ENCODE measurements at places on chromosomes 11 and 22.

DNA sequence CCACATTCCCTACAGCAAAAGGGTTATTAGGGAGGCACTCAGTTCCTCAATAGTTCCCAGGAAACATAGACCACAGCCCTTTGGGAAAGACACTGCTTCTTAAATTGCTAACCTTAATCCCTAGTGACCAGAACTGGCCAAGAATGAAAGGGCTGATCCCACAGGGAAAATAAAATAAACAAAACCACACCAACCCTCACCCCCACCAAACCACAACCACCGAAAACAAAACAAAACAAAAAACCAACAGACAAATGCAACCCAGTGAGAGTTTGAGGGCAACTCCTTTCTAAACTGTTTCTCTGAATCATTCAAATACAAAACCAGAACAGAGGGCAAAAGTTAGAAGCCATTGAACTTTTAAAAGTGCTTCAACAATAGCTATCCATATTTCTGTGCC lies 57.2 kb downstream of the NAV2 start:
- peak; percentile 8 for DNase-seq

DNA sequence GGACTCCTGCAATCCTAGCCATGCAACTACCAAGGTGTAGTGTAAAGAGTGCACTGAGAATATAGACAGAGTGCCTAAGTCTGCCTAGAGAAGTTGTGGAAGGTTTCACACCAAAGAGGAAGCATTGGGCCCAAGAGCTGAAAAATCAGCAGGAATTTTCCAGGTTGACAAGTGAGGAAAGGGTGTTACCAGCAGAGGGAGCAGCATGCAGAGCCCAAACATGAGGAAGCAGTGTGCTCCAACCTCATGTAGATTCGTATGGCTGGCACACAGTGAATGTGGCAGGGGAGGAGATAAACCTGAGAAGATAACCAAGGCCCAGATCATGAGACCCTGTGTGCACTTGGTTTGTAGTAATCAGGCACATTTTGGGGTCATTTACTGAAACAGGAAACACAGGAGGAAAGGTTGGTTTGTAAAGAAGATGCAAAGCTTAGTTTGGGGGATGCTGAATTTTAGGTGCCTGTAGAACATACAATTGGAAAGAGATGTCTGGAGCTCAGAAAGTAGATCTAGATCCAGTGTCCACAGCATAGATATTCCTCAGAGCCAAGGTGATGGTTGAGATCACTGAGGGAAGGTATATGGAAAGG lies 1.7 kb downstream of the HPX start:
- peak; percentile 23 for DNase-seq

- DNase-seq: no peak
These were observed 139.5 kb upstream of the CADM1 start for GRCh38 chr11:115643549-115644270.

DNA sequence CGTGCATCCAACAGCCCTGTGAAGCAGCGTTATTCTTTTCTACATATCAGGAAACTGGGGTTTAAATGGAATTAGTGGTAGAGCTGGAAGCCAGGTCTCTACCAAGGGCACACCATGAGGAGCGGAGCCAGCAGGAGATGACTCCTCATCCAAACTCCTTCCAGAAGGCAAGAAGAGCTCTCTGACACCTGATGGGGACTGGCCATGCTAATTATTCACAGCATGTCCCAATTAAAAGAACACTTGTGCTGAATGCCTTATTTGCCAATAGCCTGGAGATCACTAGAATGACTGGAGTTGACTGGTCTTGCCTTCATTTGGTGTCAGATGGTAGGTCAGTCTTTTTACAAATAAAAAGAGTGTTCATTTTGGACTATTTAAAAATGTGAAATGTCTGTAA lies 32.9 kb upstream of the SLN start:
- no peak for DNase-seq

DNA sequence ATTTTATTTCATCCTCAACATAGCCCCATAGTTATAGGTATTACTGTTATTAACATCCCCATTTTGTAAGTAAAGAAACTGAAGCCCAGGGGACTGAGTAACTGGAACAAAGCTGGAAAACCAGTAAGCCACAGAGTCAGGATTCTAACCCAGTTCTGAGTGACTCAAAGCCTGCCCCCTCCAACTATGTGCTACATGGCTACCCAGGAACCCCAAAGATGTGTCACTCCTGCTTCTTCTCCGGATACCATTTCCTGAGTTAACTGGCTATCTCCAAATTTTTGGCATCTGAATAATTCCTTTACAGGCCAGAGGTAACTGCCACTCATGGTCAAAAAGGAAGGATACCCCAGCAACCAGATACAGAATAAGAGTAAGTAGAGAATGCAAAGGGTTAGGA lies 43.6 kb downstream of the TENM4 start:
- no peak for DNase-seq

GRCh38 chr11:64475145-64475544 lies 115.9 kb upstream of the SLC22A12 start:
- DNase-seq: no peak

DNA sequence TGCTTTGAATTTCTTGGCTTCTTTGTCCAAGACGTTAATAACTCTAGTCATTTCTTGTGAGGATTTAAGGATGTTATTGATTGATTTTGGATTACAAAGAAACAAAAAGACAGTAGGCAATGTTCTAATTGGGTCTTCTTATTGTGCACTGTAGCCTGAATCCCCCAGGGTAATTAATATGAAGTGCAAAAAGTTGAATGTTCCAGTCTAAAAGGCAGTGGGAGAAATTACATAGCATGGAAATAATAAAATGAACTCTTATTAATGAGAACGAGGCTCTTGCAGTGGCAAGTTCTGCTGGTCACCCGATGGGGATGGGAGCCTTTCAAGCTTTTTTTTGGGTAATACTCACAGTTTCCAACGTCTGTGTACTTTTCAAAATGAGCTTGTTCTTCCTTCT lies 45.6 kb downstream of the UBASH3B start:
- no peak for DNase-seq

GRCh38 chr11:71396548-71397123 lies 51.6 kb downstream of the DHCR7 start:
- DNase-seq: no peak

GRCh38 chr11:87353771-87354345 lies 316.1 kb downstream of the TMEM135 start:
- DNase-seq: no peak

DNA sequence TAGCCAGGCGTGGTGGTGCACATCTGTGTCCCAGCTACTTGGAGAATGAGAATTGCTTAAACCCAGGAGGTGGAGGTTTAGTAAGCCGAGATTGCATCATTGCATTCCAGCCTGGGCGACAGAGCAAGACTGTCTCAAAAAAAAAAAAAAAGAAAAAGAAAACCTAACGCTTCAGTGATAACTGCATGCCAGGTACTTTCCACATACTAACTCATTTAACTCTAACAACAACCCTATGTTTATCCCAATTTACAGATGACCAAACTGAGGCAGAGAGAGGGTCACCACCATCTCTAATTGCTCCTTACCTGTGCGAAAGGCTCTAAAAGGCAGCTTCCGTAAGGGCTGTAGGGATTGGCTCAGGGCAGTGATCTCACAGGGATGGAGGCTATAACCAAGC lies 11.6 kb downstream of the PISD start:
- no peak for DNase-seq

DNA sequence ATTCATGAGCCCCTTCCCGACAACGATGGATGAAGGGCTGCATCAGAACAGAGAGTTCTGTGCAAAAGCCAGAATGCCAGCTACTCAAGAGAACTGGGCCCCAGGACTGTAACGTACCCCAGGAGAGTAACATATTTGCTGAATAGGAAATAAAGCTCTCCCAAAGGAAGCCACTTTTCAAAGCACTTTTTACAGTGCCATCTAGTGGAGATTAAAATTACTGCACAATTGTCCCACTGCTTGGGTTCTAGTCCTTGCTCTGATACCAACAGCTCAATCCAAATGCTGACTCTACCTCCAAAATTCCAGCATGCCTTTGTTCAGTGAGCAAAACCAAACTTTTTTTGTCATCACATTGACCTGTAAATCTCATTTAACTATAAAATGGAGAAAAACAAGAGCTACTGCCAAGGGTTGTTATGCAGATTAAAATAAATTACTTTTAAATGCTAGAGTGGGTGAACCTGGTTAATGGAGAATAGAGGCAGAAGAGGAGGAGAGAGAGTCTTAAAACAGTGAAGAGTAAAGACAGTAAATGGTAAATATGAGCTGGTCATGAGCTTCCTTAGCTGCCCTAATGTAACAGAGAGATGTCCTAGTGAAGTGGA lies 87.6 kb upstream of the FSHB start:
- DNase-seq: no peak

DNA sequence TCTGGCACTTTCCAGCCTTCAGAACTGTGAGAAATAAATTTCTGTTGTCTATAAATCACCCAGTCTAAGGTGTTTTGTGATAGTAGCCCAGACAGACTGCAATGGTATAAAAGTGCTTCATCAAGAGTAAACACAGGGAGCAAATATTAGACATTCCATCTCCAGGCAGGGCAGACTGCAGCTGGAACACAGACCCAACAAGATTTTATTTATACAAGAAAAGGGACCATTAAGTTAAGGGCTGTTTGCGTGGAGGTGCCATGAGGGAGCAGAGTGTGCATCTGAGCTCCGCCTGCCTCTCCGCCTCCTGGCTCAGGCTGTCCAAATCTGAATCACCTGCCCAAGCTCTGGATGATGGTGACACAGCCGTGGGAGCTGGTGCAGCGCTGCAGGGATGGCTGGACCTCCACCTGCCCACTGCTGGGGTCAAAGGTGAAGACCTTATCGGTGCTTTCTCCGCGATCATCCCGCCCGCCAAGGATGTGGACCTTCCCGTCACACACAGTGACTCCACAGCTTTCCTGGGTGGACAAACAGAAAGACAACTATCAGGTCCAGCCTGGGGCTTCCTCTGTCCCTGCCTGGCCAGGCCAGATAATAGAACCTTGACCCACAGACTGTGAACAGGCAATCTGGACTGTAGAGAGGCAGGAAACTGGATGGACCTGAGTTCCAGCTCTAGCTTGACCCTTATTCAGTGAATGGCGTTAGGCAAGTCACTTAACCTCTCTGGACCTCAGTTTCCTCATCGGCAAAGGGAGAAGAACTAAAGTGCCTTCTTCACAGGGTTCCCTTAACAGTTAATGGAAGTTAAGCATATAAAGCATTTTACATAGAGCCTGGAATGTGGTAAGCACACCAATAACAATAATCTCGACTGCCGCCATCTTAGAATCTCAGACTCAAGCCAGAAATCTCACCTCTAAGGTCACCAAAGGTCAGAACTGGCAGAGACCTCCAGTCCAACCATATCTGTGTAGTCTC lies 10.5 kb downstream of the KLHL35 start:
- no peak for DNase-seq

DNA sequence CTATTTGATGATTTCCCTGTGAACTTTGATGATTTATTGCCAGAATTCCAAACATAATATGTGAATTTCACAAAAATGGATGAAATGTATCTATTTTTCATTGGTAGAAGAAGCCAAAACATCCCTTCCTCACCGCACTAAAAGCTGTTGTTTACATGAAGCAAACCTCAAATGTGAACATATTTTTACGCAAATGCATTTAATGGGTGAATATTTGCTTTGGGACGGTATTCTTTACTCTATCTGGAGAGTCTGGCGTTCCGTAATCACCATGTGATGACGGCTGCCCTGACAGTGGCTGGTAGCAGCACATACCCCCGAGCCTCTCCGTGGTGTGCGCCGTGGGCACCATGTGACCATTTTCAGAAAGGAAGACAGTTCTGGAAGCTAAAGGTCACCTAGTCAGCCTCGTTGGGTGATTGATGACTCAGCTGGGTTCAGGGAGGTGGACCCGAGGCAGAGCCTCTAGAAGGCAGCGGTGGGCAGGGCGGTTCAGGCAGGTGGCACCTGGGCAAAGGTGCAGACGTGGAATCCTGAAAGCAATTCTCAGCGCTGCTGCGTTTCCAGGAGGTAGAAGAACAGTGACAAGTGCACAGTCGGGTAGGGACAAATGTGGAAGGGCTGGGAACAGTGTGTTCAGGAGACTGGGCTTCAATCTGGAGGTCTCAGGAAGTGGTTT lies 45.3 kb downstream of the PPARA start:
- no peak for DNase-seq

- DNase-seq: no peak
These were observed 943 bp downstream of the DUSP8 start for GRCh38 chr11:1570896-1571759.

DNA sequence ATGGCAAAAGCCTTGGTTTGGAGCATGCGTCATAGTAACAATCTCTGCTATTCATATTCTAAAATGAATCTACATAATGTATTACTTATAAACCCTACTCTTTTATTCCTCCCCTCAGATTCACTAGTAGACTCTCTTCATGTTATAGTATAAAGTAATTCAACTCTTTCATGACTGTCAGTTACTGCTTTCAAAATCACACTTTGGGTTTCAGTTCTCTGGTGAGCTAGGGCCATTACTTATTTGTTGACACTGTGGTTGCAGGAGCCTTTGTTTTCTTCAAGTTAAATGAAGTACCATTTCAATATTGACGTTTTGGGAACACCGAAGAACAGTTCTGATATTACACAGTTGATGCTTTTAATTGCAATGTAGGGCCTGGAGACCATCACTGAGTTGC lies 378.4 kb downstream of the DDX10 start:
- no peak for DNase-seq

DNA sequence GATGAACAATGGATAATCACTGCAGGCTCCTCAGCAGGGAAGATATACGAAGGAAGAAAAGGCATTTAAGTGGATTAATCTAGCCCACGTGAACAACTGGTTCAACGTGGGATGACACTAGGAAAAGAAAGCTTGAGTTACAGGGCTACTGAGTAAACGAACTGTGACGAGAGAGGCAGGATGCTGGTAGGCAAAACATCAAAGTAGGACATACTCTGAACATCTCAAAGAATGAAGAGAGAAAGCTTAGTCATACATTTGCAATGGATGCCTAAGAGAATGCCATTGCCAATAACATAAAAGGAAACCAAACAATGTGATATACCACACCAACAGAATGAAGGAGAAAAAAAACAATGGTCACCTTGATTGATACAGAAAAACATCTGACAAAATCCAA lies 12.9 kb downstream of the USP28 start:
- no peak for DNase-seq

- DNase-seq: no peak
These were observed 59.9 kb upstream of the FGF3 start for GRCh38 chr11:69878927-69879728.

GRCh38 chr11:12460466-12460865 lies 83.1 kb downstream of the PARVA start:
- DNase-seq: no peak

- no peak for DNase-seq
These were observed 50.1 kb downstream of the DNHD1 start for GRCh38 chr11:6547177-6547576.

Data from activated T-cell treated with anti-CD3 and anti-CD28 coated beads, Interleukin-2, amount 50 U/mL, for 72 hours (primary cell).